Left ventricle myocardium superior (tissue), 1 donor: ENCODE measurements at places on chromosomes 3 and 15.

DNA sequence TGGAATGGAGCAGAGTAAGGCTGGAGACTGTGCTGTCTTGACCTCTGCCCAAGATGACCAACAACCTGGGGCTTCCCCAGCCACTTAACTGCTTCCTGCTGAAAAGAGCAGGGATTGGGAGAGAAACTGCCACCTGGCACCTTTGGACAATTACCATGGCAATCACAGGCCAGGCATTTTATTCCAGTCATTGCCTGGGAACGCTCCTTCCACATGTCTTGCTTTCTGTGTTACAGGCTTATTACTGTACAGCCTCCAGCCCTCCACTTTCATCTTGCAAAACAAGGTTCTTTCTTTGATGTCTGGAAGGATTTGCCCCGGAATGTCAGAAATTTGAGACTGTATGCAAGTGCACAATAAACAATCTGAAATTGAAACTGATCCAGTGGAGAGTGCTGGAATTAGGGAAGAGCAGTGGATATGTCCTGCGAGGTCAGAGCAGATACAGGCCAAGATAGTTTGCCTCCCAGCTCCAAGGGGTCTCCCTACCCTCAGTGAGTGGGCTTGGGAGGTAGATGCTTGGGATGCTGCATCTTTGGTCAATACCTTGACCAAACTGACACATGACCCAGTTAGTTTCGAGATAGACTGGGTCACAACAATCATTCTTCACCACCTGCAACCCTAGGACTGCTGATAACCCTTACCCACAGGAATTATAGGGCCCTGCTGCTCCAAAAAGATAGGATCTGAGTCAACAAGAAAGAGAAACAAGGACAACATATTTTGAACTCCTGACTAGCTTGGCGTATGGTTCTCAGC, 2.7 kb downstream of the PPP1R14D start:
- no peak for DNase-seq

GRCh38 chr3:107506458-107506857, 16.3 kb upstream of the BBX start:
- DNase-seq: no peak

DNA sequence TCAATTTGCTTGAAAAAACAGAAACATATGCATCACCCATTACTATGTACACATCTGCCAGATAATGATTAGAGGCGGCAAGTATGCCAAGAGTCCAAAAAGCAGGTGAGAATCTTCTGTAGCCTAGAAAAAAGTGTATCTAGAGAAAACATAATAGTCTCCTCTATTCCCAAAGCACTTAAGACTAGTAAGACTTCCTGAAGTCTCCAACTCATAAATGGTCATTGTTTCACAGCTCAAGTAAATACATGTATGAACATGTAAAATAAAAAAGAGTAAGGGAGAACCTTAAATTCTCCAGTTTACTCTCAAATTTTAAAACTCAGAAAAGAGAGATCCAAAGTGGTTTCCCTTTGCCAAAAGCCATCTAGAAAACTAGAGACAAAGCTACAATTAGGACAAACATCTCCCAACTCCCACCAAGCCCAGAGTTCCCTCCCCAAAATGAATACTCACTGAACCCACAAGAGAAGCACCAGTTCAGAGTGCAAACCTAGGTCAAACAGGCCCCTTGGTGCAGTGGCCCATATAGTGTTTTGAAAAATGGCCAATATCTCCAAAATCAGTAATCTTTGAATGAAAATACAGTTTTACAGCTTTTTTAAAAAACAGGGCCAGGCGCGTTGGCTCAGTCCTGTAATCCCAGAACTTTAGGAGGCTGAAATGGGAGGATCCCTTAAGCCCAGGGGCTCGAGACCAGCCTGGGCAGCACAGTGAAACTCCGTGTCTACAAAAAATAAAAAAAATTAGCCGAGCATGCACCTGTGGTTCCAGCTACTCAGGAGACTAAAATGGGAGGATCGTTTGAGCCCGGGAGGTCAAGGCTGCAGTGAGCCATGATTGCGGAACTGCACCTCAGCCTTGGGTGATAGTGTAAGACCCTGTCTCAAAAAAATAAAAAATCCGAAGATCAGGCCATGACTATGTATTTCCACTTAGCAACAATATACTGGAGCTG, 11.0 kb upstream of the MAP4 start:
- no peak for DNase-seq

DNA sequence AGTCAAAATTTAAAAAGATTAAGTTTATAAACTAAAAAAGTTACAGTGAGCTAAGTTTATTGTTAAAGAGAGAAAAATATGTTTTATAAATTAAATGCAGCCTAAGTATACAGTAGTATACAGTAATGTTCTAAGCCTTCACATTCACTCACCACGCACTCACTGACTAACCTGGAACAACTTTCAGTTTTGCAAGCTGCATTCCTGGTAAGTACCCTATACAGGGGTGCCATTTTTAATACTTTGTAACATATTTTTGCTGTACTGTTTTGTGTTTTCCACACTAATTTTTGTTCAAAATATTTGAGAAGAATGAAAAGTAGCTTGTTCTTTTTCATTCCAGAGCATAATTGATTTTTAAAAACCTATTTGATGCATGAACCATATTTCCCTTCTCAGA, 524.9 kb downstream of the RBMS3 start:
- no peak for DNase-seq

GRCh38 chr3:180626844-180627243, 24.9 kb downstream of the TTC14 start:
- DNase-seq: no peak

DNA sequence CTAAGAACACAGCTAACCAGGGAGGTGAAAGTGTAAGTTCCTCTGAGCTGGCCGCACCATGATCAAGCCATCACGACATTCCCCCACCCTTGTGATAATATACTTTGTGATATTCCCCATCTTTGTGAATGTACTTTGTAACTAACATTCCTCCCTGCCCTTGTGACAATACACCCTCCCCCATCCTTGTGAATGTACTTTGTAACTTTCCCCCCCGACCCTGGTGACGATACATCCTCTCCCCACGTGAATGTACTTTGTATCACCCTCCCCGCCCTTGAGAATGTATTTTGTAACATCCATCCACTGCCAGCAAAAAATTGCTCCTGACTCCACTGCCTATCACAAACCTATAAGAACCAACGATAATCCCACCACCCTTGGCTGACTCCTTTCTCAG, 20.2 kb upstream of the OR5H6 start:
- DNase-seq: no peak

- DNase-seq: no peak
Measured at GRCh38 chr3:50297384-50297775, 1.8 kb downstream of the HYAL3 start.

DNA sequence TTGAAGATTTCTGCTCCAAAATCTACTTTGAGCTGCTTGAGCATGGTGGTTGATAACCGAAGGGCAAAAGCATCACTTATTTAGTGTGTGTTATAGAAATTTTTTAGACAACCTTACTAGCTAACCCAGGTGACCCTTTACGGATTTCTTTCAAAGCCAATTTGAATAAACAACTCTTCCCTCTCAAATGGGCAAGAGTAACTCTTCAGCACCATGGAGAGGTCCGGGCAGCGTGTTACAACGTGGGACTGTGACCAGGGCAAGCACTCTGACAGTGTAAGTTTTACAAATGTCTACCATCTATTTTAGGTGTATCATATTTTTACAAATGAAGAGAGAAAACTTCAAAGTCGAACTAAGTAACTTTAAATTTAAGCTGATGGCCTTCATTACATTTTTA, 471.8 kb downstream of the MFSD1 start:
- peak; percentile 39 for DNase-seq

GRCh38 chr15:72919936-72920465, 132.3 kb upstream of the NEO1 start:
- no peak for DNase-seq

DNA sequence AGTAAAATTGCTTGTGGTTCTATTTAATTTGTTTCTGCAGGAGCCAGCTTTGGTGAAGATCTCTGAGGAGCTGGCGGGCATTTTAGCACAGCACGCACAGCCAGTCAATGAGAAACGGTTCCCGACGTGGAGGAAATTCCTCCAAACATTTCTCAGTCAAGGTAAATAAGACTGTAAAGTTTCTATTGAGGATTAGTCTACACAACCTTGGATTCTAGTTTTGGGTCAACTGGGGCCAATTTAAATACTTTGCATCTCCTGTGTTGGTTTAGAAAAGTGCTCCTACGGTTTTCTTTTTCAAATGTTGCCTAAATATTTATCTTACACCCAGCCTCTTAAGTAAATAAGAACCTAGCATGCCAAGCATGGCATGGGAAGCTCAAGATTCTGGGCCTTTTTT, 104.0 kb upstream of the C15orf61 start:
- DNase-seq: no peak

- no peak for DNase-seq
Measured at GRCh38 chr3:71780430-71780829, 4.5 kb downstream of the PROK2 start.

DNA sequence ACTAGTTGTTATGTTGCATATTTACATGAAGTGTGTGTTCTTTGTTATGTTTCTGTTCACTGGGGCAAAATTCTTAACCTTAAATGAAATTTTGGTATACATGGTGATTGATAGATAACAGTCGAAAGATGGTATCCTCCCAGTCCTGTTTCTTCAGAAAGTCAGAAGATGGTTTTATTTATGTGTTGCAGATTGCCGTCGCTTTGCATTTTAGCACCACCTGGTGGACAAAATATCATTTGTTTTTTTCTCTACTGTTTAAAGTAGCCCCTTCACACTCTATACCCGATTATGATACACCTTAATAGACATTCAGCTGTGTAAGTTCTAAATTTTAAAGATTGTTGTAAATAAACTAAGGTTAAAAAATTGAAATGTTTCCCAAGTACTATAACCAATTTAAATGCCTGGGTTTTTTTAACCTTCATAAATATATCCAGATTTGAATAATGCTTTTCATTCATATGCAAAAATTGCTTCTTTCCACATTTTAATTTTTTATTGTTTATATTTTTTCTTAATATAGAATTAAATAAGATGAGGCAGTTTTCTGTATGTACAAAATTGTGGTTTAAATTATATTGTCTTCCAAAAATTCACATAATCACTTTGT, 152.2 kb downstream of the ALCAM start:
- no peak for DNase-seq

DNA sequence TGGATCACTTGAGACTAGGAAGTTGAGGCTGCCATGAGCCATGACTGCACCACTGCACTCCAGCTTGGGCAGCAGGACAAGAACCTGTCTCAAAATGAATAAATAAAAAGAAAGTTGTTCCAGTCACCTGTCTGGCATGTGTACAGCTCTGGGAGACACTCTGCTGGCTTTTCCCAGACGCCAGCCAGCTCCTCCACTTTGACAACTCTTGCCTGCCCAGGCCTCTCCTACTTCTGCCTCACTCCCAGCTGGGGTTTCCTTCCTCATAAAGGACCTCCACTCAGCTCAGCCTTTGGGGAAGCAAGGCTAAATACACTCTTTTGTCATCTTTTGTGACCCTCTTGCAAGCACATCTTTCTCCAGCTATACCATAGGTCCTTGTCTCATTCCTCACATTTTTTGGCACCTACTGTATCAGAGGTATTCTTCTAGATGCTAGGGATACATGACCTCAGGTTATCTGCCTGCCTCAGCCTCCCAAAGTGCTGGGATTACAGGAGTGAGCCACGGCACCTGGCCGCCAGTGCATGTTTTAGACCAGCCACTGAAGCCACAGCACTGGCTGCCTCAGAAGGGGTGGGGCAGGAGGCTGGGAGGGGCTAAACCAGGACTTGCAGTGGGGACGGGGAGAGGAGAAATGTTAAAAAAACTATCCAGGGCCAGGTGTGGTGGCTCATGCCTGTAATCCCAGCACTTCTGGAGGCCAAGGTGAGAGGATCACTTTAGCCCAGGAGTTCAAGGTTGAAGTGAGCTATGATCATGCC, 10.0 kb upstream of the ELP6 start:
- DNase-seq: no peak

DNA sequence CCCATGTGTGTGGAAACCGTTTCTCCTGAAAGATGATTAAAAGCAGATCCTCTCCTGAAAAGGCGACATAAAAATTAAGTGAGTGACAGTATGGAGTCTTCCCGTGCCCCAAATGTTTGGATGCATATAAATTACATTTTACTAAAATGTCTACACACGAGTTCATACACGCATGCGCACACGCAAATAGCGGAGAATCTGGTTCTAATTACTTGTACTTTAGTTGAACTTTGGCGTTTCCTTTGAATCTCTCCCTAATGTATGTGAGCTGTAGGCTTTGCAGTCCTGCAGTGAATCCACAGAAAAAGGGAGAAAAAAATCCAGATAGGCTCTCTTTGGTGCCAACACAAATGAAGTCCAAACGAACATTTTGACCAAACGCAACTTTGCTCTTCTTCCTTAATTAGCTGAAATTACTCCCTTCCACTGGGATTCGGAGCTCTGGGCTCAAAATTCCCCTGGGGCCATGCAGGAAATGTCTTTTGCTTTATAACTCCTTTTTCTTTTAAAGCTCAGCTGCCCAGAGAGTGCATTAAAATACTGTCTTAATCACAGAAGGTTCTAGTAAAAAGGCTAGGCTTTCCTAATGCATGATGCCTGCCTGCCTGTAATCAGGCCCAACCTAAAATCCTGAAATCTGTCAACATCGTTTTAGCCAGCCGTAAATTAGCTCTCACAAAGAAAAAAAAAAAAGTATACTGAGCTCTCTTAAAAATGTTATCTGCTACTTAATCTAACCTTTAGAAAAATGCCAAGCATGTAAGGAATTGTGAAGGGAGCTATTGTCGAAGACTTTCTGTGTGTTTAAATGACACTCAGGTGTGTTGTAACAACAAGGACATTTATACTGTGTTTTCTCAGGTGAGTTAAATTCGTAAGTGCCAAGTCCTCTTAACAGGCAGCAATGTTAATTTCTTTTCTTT, 26.2 kb downstream of the RARB start:
- DNase-seq: no peak

DNA sequence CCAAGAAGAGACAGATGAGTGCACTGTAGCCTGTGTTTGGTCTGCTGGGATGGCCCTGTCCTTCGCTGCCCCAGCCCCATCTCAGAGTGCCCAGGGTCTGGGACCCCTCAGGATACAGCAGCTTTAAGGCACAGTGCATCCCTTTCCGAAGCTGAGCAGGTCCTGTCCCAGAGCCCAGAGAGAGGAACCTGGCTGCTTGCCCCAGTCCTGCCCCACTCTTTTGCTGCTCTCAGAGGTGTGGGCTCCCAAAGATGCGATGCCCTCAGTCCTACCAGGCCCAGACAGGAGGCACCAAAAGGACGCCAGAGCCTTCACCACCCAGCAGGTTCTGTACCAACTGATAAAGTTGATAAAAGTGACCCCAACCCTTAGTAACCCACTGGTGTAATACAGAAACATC, 8.2 kb downstream of the PLCD1 start:
- DNase-seq: no peak

- DNase-seq: no peak
Measured at GRCh38 chr3:17882981-17883380, 140.6 kb upstream of the TBC1D5 start.

GRCh38 chr3:140114789-140115080, 179.8 kb downstream of the CLSTN2 start:
- no peak for DNase-seq

- DNase-seq: no peak
Measured at GRCh38 chr15:90188914-90189748, 12.0 kb upstream of the SEMA4B start.

DNA sequence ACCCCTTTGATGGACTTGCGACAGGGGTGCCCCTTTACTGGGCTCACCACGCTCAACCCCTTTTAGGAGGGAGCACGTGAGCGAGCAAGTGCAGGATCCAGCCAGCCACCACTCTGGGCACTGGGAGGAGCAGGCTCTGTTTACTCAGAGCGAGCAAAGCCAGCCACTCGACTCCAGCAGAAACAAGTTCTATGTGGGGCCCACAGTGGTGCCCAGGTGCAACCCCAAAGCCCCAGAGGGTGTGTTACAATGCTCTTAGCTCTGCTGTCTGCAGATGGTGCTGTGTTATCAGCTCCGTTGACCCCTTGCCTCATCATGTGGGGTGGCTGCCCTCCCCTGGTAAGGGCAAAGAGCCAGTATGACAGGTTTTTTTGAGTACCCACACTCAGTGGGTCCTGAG, 120.3 kb upstream of the SUCLG2 start:
- no peak for DNase-seq
